ENCODE measurements at places on chromosomes 13 and 19. TPM values are rescaled to one million over a fixed set of nuclear protein-coding genes. Genes with fewer than 3 reads are reported as not detected.

DNA sequence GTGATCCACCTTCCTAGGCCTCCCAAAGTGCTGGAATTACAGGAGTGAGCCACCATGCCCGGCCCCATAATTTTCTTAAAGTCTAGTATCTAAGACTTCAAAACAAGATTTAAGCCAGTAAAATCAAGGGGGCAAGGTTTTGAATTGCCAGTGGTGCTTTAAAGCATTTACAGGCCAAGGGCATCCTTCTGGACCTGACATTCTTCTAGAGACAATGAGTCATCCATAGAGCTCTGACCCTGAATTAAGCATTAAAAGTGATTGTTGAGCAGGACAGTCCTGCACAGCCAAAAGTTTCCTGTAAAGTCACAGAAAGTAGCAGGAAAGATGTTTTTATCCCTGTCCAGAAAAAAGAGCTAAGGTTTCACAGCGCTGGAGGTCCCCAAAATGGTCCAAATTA is 50.9 kb upstream of the ATP12A start:
- no peak for DNase-seq

GRCh38 chr13:114065926-114066774 is 66.3 kb downstream of the RASA3 start:
- no peak for DNase-seq

DNA sequence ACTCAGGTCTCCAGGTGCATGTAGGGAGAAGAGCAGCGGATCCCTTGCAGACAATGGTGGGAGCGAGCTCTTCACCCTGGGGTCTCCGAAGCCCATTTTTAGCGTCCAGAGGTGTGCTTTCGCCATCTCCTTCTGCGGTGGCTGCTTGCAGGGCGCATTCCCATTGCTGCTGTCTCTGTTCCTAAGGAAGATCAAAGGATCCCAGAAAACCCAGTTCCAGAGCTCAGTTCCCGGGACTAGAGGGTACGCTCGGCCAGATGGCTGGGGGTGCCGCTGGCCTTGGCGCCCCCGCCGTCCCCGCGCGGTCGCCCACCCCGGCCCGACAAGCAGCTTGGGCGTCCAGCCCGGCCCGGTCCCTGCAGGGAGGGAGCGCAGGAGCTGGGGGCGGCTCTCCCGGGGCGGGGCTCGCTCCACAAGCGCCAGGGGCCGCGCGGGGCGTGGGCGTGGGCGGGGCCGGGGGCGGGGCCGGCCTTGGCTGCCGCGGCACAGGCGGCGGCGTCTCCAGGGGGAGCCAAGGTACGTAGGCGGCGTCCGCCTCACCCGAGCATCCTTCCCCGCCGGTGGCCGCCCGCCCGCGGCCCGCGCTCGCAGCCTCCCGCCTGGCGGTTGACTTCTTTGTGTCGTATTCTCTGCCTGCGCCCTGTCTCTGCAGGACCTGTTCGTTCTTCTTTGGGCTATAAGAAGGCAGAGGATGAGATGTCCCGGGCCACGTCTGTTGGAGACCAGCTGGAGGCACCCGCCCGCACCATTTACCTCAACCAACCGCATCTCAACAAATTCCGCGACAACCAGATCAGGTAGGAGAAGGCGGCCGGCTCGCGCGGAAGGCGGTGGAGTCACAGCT is 96.8 kb downstream of the ATP8A2 start:
- DNase-seq: peak; percentile 18

- DNase-seq: no peak
Measured at GRCh38 chr19:42327381-42327780, 1.9 kb downstream of the MEGF8 start.

GRCh38 chr13:88840085-88840484 is 1168.9 kb downstream of the SLITRK5 start:
- DNase-seq: no peak

GRCh38 chr19:51372021-51372648 is 319 bp downstream of the NKG7 start:
- no peak for DNase-seq

GRCh38 chr13:47843005-47843404 is 158.1 kb downstream of the SUCLA2 start:
- no peak for DNase-seq

DNA sequence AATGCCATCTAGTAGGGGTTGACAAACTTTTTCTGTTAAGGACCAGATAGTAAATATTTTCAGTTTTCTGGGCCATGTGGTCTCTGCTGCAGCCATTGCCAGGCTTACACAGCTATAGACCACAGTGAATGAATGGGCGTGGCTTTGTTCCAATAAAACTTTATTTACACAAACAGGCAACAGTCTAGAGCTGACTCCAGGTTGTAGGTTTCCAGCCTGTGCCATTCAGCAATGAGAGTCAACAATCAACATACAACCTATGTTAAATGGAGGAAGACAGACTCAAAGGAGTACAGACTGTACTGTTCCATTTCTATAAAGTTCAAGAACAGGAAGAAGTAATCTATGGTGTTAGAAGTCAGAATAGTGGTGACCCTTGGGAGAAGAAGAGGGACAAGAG is 15.2 kb upstream of the IZUMO2 start:
- DNase-seq: no peak

- peak; percentile 21 for DNase-seq
Measured at GRCh38 chr13:44273991-44274770, 99.4 kb upstream of the SERP2 start.

DNA sequence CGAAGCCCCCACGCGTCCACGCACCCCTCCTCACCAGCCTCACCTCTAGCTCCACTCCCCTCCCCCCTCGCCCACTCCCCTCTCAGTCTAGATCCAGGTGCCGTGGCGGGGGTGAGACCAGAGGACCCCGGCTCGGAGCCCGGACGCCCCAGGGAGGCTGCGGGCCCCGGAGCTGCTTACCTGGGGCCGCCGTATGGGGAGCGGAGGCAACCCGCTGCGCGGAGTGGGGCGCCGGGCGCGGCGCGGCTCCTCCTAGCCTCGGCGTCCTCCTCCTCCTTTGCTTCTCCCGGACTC is 353 bp downstream of the ENOX1 start:
- DNase-seq: no peak

DNA sequence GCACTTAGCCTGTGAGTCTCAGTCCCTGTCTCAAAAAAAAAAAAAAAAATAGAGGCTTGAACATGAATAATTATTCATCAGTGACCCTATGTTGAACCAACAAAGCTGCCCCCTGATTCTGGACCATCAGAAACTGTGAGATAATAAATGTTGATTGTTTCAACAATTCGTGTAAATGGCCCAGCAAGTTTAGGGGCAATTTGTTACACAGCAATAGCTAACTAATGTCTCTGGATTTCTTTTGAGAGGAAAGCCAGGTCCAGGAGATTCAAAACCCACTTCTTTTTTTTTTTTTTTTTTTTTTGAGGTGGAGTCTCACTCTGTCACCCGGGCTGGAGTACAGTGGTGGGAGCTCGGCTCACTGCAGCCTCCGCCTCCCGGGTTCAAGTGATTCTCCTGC is 12.5 kb upstream of the TLE6 start:
- DNase-seq: no peak

- DNase-seq: no peak
Measured at GRCh38 chr19:2112516-2113320, 16.0 kb downstream of the IZUMO4 start.

GRCh38 chr19:3220576-3220975 is 3.9 kb upstream of the CELF5 start:
- no peak for DNase-seq

- no peak for DNase-seq
Measured at GRCh38 chr13:107088061-107088460, 520.1 kb upstream of the ARGLU1 start.

- peak; percentile 47 for DNase-seq
Measured at GRCh38 chr19:41792513-41793413, 3.6 kb upstream of the CEACAM3 start.

GRCh38 chr13:86591862-86592261 is 792.6 kb upstream of the SLITRK6 start:
- no peak for DNase-seq

- no peak for DNase-seq
Measured at GRCh38 chr19:30450835-30451321, 78.7 kb downstream of the ZNF536 start.

GRCh38 chr19:44608391-44608821 is 5.0 kb upstream of the IGSF23 start:
- no peak for DNase-seq

- no peak for DNase-seq
Measured at GRCh38 chr13:99301913-99302636, 5.1 kb downstream of the GPR183 start.

- no peak for DNase-seq
Measured at GRCh38 chr13:63901630-63902029, 2486.0 kb upstream of the PCDH20 start.

DNA sequence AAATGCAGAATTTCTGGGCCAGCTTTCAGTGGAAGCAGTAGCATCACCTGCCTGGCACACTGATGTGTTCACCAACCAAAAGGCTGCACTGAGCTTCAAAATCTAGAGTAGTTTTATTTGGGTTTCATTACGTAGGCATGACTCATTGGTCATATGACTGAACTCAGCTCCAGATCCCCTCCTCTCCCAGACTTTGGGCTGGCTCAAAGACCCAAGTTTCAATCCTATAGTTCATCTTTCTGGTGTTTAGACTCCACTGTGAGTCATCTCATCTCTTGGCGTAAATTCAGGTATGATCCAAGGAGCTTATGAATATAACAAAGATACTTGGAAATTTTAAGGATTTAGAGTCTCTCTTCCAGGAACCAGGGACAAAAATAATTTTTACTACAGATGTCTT is 17.7 kb downstream of the ZMYM5 start:
- no peak for DNase-seq

- no peak for DNase-seq
Measured at GRCh38 chr13:70630247-70630646, 522.0 kb upstream of the KLHL1 start.

DNA sequence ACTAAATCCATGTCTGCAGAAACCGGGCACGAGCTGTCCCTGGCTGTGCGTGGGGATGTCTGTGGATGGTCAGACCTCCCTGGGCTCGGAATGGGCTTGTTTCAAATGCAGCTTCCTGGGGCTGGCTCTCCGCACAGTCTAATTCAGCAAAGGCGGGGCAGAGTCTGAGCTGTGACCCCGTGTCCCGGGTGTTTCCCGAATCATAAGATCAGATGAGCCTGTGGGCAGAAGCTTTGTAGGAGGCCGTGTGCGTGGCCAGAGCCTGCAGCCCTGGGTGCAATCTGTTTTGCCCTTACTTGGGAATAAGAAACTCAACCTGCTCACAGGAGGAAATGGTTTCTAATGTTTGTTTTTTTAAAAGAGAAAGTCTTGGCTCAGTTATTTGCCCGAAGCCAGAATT is 13.9 kb upstream of the GNA11 start:
- no peak for DNase-seq

DNA sequence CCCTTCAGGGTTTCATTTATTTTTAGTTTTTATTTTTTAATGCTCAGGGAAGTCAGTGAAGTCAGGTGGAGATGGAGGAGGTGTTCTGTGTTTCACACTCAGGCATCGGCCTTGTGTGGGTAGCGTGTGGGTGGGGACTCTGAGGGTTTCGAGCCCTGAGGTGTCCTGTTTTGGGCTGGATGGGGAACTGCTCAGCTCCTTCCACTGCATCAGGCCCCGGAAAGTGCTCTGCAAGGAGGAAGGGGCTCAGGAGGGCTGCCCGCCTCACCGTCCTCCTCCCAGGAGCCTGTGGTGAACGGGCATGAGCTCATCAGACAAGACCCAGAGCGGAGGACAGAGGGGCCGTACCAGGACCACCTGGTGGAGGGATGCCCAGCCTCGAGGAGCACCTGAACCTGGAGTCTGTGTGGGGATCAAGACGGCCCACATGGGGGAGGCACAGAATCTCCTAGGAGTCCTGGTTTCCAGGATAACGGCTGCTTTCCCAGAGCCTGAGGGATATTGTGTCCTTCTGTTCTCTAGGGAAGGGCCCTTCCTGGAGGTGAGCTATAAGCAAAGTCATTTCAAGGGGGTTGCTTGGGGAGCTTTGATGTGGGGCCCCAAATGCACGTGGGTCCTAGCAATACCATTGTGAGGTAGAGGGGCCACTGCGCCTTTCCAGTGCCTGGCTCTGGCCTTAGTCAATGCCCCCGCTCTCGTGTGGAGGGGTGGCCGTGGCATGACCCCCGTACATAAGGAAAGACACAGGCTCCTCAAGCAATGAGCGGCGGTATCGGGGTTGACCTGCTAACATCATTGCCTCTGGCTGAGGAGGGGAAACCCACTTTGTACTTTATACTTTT is 13.5 kb upstream of the GAS6 start:
- DNase-seq: peak; percentile 2

DNA sequence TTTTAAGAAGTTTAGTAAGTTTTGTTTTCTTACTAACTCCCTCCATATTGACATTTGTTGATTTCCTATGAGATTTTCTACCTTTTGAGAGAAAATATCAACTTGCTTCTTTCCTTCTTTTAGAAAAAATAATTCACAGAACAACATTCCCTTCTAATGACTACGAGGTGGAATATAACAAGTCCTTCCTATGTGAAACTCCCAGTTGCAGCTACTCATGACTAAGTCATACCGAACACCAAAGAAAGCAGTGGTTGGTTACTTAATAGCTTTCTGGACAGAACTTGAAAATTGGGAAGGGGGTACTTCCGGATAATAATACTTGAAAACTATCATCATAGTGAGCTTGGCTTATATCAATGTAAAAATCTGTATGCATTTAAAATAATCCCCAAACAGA is 144.8 kb downstream of the DACH1 start:
- DNase-seq: no peak

GRCh38 chr13:42929886-42930535 is 62.0 kb downstream of the EPSTI1 start:
- DNase-seq: no peak

DNA sequence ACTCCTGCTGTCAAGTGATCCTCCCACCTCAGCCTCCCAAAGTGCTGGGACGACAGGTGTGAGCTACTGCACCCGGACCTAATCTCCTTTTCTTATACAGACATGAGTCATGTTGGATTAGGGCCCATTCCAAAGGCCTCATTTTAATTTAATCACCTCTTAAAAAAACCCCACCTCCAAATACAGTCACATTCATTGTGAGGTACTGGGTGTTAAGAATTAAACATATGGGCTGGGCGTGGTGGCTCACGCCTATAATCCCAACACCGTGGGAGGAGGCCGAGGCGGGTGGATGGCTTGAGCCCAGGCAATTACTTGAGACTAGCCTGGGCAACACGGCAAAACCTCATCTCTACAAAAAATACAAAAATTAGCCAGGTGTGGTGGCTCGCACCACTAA is 46.6 kb downstream of the PIN1 start:
- no peak for DNase-seq

Gene FAM216B
- total RNA-seq: not detected

Gene NPHS1
- not detected for total RNA-seq

Gene CYSLTR2
- 3.9 TPM for total RNA-seq

Gene PPP2R1A
- total RNA-seq: 209 TPM

Gene CEACAM4
- not detected for total RNA-seq

Gene BICRA
- 20.2 TPM for total RNA-seq

Gene ZIC5
- not detected for total RNA-seq

Gene PRSS57
- not detected for total RNA-seq

Gene ZBTB32
- 96.2 TPM for total RNA-seq

Gene FAM83E
- 1.3 TPM for total RNA-seq

Gene GJB6
- 6.1 TPM for total RNA-seq

Gene KLK3
- not detected for total RNA-seq

Gene ZNF610
- 1.4 TPM for total RNA-seq

Gene ZNF211
- total RNA-seq: 20.4 TPM

Gene EBPL
- total RNA-seq: 27.5 TPM

Gene CDX2
- not detected for total RNA-seq

Gene ZNF534
- not detected for total RNA-seq

Data from activated CD4-positive, alpha-beta memory T cell treated with anti-CD3 and anti-CD28 coated beads, Interleukin-2, amount 10 ng/mL, durations not matched to agents 7 days and 5 days (primary cell).